ENCODE measurements at places on chromosomes 7 and 10.
A peak's percentile ranks its signal among the peaks of the same experiment; 100 is the strongest.

- DNase-seq = no peak
These were observed 121.4 kb downstream of the RNF133 start for GRCh38 chr7:122577449-122578003.

DNA sequence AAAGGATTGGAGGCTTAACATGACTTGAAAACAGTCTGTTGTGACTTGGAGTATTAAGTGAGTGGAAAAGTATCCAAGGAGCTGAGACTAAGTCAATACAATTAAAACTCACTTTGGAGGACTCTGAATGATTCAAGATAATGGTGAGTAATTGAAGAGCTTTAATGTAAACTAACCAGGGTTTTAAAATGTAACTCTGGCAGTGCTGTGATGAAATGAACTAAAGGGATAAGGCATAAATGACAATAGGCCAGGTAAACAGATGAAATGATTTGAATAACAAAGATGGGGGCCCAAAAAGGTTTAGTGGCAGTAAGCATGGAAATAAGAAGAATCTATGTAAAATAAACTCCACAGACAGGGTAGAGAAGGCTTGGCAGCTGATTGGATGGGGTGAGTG, 316.5 kb upstream of the CACNA2D1 start:
- no peak for DNase-seq

DNA sequence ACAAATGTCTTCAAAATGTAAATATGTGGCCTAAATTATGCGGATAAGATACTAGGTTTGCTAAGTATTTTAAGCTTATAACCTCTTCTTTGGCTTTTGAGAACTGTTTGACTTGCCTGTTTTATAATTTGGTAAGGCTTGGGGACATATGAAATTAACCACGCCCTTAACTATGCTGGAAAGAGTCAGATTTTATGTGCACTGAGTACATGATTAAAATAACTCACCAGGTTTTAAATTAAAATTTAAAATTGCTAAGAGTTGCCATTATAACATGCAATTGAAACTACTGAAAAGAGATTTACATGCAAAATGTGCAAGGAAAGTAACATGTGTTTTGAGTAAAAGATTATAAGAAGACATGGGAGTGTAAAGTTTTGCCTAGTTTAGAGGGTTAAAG, 141.9 kb downstream of the WDR11 start:
- no peak for DNase-seq

GRCh38 chr7:774161-775109, 47.4 kb upstream of the PRKAR1B start:
- DNase-seq = peak; percentile 76

- no peak for DNase-seq
These were observed 35.0 kb downstream of the DNAJC12 start for GRCh38 chr10:67802767-67803538.

DNA sequence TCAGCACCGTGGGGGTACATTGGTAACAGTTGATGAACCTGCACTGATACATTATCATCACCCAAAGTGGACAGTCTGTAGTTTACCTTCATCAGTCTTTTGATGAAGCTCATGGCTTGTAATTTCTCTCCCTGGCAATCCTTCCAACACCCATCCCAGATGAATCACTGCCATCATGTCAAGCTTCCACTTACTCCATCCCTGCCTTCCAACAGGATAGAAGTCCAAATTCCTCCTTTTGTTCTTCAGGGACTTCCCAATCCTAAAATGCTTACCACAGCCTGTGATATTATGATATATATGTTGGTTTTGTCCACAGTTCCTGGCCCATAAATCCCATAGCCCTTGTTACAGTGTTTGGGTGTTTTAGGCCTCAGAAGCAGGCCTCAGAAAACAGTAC, 16.1 kb downstream of the SNX10 start:
- DNase-seq = no peak

DNA sequence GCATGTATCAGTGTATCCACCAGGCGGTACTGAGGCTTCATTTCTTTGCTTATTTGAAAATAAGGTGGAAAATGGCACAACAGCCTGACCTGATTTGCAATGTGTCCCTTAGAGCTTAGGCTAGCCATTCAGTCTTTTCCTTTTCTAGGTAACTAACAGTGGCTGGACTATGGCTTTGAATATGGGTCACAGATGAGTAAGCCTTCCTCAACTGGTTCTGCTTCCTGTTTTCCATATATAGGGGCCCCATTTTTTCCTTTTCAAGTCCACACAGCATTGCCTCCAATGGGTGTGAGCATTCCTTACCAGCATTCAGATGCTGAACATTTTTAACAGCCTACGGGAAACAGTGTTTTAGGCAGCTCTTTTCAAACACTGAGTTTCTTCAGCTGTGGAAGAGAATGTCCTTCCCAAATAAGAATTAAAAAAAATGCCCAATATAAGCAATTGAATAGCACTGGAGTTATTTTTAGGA, 3.9 kb upstream of the ITGB1 start:
- peak; percentile 60 for DNase-seq

- no peak for DNase-seq
These were observed 22.4 kb downstream of the DNAJC12 start for GRCh38 chr10:67815571-67816059.

- peak; percentile 23 for DNase-seq
These were observed 591.1 kb downstream of the SDK1 start for GRCh38 chr7:3892157-3892556.

GRCh38 chr7:18437101-18437500, 58.4 kb upstream of the HDAC9 start:
- no peak for DNase-seq

- DNase-seq = no peak
These were observed 244.5 kb upstream of the PITRM1 start for GRCh38 chr10:3417096-3417495.

DNA sequence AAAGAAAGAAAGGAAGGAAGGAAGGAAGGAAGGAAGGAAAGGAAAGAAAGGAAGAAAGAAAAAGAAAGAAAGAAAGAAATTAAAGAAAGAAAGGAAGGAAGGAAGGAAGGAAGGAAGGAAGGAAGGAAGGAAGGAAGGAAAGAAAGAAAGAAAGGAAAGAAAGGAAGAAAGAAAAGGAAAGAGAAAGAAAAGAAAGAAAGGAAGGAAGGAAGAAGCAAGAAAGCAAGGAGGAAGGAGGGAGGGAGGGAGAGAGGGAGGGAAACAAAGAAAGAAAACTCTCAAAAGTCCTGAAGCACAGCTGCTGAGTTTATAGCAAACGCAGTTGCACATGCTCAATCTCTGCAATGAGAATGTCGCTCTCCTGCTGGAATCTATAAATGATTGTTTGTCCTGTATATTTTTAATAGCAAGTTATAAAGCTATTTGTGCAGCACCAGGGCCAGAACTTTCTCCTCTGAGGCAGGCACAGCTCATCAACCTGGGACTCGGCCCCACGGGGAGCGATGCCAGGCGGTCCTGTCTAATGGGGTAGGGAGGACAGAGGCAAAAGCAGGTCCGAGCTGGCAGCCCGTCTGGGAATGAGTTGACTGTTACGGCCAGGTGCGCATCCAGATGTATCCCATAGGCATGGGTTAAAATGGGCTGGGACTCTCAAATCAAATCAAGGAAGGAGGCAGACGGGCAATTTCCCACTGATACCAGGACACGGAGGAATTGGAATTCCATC, 118.0 kb upstream of the PFKP start:
- DNase-seq = no peak

GRCh38 chr10:130025326-130025725, 61.3 kb upstream of the EBF3 start:
- no peak for DNase-seq

DNA sequence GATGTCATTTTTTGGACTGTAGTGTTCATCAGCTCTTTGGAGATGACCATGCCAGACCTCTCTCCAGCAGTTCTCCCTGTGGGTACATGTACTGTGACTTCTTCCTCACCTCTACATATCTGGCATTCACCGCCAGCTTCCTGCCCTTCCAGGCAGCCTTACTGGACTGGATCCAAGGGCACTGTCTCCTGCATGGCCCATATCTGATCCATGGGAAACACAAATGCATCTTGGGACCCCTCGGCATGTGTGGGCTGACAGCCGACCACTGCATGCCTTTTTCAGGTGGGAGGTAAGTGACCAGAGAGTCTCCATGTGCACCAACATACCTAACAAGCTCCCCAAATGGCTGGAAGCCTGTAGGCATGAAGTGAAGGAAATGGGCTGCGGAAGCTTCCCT, 3.9 kb upstream of the BLVRA start:
- DNase-seq = no peak

DNA sequence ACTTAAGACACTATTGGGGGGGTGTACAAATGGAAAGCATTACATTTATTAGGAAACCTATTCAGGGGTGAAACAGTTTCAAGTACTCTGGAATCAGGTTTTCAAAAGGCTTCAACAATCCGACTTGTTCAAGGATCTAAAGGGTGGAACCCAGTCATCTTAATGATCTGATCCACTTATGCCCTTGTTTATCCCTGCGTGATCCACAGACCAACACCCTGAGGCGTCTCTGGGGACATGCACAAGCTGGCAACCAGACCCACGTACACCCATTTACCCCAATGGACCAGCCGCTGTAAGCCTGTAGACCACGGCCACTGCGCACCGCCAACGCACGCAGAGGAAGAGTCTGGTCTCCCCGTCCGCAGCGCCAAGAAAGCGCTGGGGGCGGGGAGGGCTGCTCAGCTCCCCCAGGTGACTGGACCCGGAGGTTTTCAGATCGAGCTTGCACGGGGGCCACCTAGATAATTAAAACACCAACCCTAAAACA, 13.4 kb downstream of the HNRNPF start:
- no peak for DNase-seq

- no peak for DNase-seq
These were observed 35.2 kb upstream of the HSPB1 start for GRCh38 chr7:76267107-76267893.

DNA sequence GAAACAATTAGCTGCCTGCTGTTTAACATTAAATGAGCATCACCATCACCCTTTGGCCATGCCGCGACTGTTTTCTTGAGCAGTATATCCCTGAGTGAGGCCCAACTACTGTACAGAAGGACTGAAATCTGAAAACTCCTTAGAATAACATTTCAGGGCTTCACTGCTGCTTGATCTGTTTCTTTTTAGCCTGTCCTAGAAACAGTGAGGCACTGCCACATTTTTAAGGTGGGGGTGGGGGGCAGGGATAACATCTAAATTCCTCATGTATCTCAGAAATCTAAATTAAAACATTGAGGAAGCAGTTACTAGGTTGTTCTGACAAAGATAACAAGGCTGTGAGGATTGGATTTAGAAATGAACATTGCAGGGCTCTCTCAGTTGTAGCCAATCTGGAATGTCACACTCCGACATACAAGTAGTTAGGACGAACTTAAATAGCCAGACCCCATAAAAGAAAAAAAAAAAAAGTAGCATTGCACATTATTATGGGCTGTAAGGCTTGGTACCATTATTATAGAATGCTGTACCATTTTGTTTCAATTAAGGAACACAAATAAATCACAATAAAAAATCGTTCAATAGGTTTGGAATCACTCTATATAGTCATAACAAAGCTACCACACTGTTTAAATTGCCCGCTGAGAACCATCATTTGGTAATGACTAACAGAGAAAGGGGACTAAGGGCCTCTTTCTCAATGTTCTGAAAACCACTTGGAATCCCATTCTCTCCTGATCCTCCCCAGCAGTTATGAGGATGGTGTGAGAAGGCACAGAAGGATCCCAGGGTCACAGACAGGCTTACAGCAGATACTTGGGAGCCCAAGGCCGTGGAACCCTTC, 256.1 kb downstream of the INHBA start:
- DNase-seq = no peak

GRCh38 chr10:96130326-96130995, 364 bp downstream of the ZNF518A start:
- no peak for DNase-seq

DNA sequence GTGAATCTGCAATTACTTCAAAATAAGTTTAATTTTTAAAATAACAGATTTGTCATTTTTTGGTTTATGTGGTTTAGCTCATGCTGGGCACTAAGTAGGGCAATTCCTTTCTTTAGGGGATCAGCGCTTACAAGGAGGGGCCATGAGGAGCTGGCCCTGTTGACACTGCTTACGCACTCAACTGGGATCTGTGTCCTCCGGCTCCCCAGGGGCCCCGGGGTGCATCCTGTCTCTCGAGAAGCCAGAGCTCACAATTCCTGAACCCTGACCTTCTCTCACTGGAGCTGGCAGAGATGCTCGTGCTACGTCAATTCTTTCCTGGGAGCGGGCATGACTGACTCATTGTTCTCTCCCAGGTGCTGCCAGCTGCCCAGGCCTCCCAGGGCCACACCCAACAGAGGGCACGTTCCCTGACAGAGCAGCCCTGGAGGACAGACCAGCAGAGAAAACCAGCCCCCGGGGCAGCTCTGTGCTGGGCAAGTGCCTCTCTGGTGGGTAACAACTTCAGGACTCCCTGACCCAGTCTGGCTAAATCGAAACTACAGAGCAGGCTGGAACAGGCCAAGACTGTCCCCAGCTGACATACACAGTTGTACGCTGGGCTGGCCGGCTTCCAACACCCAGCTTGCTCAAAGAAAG, 36.8 kb downstream of the CTBP2 start:
- DNase-seq = no peak

DNA sequence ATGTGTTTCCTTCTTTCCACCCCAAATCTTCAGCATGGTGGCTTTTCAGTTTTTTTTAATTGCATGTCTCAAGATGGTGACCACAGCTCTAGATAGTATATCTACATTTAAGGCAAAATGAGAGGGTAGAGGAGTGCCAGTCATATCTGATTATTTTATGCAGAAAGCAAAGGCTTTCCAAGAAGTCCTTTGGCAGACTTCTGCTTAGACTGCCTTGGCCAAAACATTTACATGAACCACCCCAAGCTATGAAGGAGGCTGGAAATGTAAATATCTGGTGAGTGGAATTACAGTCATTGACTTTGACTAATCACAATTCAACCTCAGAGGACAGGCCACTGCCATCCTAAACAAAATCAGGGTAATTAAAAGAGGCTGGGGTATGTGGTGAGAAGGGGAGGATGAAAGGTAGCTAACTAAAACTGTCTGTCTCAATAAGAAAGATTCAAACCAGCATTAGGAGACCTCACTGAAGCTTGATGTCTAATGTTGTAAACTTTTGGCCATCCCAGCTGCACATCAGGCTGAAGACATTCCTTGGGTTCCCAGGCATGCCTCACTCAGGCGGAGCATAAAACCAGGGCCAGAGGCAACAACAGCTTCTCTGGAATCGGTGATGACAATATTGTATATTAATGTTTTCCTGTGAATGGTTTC, 53.4 kb downstream of the PPP1R3C start:
- no peak for DNase-seq

- DNase-seq = no peak
These were observed 26.4 kb downstream of the PTPRE start for GRCh38 chr10:127933271-127933670.

GRCh38 chr10:82210331-82210730, 335.3 kb downstream of the NRG3 start:
- DNase-seq = peak; percentile 13

DNA sequence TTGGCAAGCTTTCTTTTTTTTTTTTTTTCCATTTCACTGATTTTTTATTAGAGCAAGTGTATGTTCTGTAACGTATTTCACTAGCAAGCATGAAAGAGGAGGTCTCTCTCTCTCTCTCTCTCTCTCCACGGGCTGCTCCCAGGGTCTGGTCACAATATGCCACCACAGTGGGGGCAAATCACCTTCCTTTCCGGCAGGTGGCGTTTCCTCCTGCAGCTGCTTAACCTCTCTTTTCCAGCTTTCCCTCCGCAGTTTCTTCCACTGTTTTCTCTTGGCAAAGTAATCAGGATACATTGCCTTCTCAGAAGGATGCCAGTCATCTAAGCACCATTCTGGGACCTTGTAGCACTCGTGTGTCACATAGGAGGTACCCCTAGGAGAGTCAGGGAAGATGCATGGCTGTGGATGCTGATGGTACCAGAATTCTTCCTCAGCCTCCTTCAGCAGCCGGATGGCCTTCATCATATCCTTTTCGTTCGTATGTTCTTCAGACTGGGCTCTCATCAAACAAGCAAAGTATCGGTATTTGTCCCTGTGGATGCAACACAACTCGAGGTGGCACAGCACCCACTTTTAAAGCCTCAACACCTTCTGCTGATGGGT, 197.3 kb upstream of the PODXL start:
- DNase-seq = peak; percentile 13
